ENCODE measurements at places on chromosomes 2 and 18. TPM values are rescaled to one million over a fixed set of nuclear protein-coding genes. Genes with fewer than 3 reads are reported as not detected.
A peak's percentile ranks its signal among the peaks of the same experiment; 100 is the strongest.

- no peak for DNase-seq
Observed at GRCh38 chr2:204967199-204967960, 422.1 kb downstream of the PARD3B start.

- no peak for DNase-seq
Observed at GRCh38 chr2:170022692-170023091, 155.3 kb upstream of the MYO3B start.

The TEKT4 gene
- not detected for total RNA-seq

The UPP2 gene
- not detected for total RNA-seq

The ACTG2 gene
- total RNA-seq = 1.2 TPM

GRCh38 chr18:13558124-13558523, 168.2 kb downstream of the FAM210A start:
- DNase-seq = peak; percentile 41

GRCh38 chr2:69026026-69026425, 13.0 kb downstream of the ANTXR1 start:
- peak; percentile 41 for DNase-seq

GRCh38 chr2:213187386-213187785, 36.0 kb upstream of the IKZF2 start:
- DNase-seq = no peak

GRCh38 chr18:57856557-57857280, 53.6 kb upstream of the ATP8B1 start:
- DNase-seq = no peak

GRCh38 chr2:16774091-16774490, 108.5 kb upstream of the CYRIA start:
- DNase-seq = no peak

- no peak for DNase-seq
Observed at GRCh38 chr2:183493040-183493439, 368.8 kb downstream of the NUP35 start.

The NR4A2 gene
- 7.0 TPM for total RNA-seq

- DNase-seq = no peak
Observed at GRCh38 chr2:76613330-76613729, 902.6 kb upstream of the GCFC2 start.

DNA sequence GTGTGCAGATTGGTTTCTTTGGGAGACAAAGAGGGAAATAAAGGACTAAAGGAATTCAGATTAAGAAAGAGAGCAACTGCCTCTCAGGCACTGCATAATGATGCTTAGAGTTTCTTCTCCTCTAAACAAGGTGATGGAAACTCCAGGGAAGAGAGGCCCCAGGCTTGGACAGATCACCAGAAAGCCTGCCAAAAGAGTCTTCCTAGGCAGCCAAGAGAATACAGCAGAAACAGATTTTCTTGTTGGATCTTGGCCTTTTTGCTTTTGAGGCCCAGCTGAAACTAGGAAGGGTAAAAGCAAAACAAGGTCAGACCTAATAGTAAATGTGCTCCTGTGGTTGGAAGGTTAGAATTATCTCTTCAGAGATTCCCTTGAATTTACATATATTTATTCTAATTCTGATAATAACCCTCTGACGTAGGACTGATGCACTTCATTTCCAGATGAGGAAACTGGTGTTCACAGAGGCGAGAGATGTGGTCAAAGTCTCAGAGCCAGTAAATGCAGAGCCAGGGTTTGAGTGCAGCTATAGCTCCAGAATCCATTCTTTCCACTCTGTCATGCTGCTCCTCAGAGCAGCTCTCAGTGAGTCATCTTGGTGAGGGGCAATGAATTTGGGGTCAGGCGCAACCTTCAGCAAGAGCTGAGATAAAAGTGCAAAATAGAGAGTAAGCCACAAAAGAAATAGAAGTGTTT, 142.3 kb upstream of the FBXO11 start:
- DNase-seq = no peak

- no peak for DNase-seq
Observed at GRCh38 chr2:167183931-167184330, 295.7 kb downstream of the XIRP2 start.

The NCKAP1 gene
- total RNA-seq = 122 TPM

The LHCGR gene
- 0.19 TPM for total RNA-seq

- no peak for DNase-seq
Observed at GRCh38 chr2:46509804-46510203, 30.4 kb downstream of the TMEM247 start.

DNA sequence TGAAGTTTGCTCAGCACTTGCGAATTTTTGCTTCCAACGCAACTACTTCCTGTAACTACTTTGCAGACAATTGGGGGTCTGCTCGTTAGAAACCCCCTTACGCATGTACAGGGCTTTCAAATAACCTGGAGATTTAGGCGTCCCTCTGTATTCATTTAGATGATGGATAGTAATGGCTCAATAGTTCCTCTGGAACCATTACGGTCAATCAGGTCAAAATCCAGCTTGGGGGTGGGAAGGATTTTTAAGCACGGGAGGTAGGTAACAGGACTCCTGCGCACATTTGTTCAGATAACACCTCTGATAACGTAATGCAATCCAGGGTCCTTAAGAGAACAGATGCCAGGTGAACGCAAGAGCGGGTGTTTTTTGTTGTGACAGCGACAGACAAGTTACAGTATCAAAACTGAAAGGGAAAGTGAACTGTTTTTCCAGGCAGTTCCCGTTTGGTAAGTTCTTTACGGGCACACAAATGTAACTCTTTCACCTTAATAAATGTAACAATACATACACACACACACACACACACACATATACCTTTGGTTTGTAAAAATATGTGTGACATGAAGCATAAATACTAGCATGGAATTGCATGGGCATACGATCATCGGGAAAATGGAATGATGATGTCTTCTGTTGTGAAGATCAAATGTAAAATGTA, 3.8 kb upstream of the OSR1 start:
- no peak for DNase-seq

The DNAJC5G gene
- 0.94 TPM for total RNA-seq

- no peak for DNase-seq
Observed at GRCh38 chr2:23620841-23621341, 235.9 kb downstream of the KLHL29 start.

All from heart right ventricle (tissue), 16 donors.